ENCODE measurements at places on chromosomes 4 and X. TPM values are rescaled to one million over a fixed set of nuclear protein-coding genes. Genes with fewer than 3 reads are reported as not detected.

Gene WNK3
- total RNA-seq: 4.0 TPM

Gene SYP
- 5.0 TPM for total RNA-seq

Gene OSTC
- total RNA-seq: 176 TPM

Gene KCND1
- total RNA-seq: 0.45 TPM

Gene ODAM
- total RNA-seq: not detected

Gene HMX1
- total RNA-seq: not detected

Gene CHST7
- 1.2 TPM for total RNA-seq

Gene CT83
- total RNA-seq: not detected

Gene PSAPL1
- total RNA-seq: 0.45 TPM

Gene RAB41
- total RNA-seq: not detected

Gene SAP30
- total RNA-seq: 6.4 TPM

Gene NKAP
- total RNA-seq: 3.8 TPM

Gene SOD3
- total RNA-seq: 188 TPM

Gene JCHAIN
- 34.4 TPM for total RNA-seq

Gene TMSB15B
- total RNA-seq: not detected

Gene ATP10D
- total RNA-seq: 4.6 TPM

Gene TMEM129
- total RNA-seq: 118 TPM

Gene PASD1
- not detected for total RNA-seq

Gene UGT8
- 24.0 TPM for total RNA-seq

Gene CT45A7
- not detected for total RNA-seq

Gene CFAP99
- not detected for total RNA-seq

Gene MAGEB17
- total RNA-seq: not detected

Gene SSX2B
- not detected for total RNA-seq

Gene NFKB1
- 36.5 TPM for total RNA-seq

Gene PLAC1
- not detected for total RNA-seq

Gene ZCCHC12
- not detected for total RNA-seq

All from stomach (tissue), 19 donors.